ENCODE measurements at places on chromosomes 1 and 21.

DNA sequence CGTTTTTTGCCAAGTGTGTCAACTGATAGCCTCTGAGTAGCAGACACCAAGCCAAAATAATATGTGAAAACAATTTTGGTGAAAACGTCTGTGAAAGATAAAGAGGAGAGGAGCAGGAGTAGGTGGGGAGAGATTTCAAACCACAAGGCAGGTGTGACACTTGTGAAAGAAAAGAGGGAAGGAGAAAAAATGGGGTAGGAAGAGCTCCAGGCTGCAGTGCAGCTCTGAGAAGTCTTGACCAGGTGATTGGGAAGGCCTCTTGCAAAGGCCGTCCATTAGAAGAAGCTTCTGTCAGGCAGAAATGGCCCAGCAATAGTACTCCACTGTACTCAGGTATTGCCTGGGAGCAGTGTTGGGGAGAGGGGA, 10.6 kb upstream of the RAVER2 start:
- no peak for DNase-seq

DNA sequence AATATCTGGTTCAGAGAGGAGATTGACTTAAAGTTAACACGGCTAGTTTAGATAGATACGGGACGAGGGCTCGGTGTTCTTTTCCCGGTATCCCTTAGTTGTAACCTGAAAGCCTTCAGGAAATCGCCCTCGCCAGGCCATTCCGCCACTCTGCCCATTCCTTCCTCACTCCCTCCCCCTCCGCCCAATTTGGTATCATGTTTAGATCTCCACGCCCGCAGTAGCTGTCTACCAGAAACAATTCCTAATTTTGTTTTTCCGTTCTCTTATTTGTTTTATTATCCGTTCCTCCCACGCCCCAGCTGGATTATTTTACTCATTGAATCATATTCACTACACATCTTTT, 685 bp upstream of the VAMP4 start:
- DNase-seq = no peak

DNA sequence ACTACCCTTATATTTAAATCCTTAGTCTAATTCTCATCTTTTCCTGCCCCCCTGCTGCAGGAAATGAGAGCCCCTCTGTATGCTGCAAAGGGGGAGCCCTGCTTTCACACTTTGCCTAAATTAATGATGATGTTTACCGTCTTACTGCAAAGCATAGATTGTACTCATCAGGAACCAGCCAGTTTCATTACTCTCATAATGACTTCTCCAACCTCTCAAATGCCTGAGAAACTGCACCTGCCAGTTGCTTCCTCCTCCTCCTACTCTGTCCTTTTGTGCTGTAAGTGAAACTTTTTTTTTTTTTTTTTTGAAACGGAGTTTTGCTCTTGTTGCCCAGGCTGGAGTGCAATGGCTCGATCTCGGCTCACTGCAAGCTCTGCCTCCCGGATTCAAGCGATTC, 101.7 kb downstream of the ADSS2 start:
- no peak for DNase-seq

GRCh38 chr1:189774721-189775287, 702.9 kb downstream of the BRINP3 start:
- no peak for DNase-seq

DNA sequence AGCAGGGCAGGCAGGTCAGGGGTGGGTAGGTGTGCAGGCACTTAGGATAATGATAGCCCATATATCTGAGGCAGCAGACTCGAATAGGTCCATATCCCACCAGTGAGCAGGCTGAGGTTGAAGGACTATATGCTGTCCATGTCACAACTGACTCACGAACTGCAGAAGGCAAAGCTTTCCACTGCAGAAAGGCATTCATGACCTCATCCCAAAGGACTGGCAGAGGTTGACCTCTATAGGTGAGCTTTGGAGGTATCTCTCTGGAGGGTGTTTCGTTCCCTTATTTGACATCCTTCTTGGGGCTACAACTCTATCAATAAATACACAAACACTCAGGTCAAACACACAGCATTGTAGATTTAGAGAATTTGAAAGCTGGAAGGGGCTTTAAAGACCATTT, 42.8 kb upstream of the MARK1 start:
- DNase-seq = no peak

DNA sequence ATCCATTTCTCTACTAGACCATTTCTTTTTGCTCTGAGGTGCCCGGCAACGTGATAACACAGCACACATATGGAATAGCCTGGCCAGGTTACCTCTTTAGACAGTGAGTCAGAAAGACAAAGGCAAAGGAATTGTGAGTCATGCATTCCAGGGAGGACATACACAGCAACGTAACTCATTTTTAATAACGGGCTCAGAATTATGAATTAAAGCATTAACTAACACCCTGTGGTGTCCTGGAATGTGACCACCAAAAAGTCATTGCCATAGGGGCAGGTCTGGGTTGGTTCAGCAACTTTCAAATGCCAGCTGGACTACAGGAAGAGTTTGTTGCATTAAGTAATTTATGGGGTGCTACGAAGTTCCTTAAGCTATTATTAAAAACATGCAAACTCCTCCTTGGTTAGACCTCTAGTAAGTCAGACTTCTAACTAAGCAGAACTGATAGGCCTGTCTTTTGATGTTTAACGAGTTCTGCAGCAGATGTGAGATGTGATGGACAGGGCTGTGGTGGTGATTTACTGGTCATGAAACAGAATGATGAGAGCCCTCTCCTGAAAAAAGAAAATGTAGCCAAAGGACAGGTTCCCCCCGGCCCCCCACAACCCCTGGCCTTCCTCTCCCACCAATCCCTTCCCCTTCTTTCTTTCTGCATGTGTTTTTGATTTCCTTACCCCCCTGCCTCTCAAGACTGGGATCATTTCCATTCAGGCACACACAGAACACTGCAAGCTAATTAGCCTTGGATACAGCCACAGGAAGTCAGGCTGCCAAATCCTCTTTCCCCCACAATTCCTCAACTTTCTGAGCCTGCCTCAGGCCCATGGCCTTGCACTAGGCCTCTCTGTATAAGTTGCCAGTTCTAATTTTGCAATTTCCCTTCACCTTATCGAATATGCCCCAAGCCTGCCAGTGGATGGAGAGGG, 88.9 kb upstream of the HAO2 start:
- DNase-seq = no peak

- no peak for DNase-seq
Observed at GRCh38 chr1:5664906-5665875, 327.0 kb downstream of the NPHP4 start.

- DNase-seq = no peak
Observed at GRCh38 chr1:23897083-23897482, 16.1 kb downstream of the CNR2 start.

DNA sequence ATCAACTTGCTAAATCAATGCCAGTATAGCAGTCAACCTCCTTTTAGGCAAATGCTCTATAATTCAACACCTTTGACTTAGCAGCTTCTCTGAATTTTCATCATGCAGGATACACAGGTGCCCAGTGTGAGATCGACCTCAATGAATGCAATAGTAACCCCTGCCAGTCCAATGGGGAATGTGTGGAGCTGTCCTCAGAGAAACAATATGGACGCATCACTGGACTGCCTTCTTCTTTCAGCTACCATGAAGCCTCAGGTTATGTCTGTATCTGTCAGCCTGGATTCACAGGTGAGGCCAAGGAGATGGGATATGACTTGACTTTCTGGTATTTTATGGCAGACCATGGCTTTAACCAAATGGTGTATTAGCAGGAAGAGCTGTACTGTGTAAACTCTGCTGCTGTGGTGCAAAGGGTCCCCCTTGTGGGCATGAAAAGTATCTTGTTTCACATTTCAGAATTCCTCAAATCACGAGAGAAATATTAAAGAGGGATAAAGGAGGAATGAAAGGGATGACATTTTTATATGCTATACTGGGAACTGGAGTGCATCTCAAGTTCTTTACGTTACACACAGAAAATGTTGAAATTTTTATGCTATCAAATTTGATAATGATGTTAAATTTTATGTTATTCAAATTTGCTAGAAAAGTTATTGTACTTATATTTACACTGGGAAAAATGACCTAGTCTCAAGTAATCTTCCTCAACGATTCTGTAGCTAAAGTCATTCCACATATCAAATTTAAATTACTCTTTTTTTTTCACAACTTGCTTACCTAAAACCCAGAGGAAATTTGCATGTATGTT, 88.9 kb downstream of the CRB1 start:
- DNase-seq = no peak

- DNase-seq = no peak
Observed at GRCh38 chr1:168903237-168903830, 174.3 kb upstream of the DPT start.

GRCh38 chr1:229065613-229066012, 205.3 kb upstream of the RAB4A start:
- no peak for DNase-seq

- DNase-seq = no peak
Observed at GRCh38 chr1:7224081-7224534, 438.9 kb downstream of the CAMTA1 start.

GRCh38 chr1:17125756-17126237, 6.5 kb upstream of the PADI2 start:
- DNase-seq = peak; percentile 71

- no peak for DNase-seq
Observed at GRCh38 chr1:19466112-19466561, 19.2 kb downstream of the CAPZB start.

DNA sequence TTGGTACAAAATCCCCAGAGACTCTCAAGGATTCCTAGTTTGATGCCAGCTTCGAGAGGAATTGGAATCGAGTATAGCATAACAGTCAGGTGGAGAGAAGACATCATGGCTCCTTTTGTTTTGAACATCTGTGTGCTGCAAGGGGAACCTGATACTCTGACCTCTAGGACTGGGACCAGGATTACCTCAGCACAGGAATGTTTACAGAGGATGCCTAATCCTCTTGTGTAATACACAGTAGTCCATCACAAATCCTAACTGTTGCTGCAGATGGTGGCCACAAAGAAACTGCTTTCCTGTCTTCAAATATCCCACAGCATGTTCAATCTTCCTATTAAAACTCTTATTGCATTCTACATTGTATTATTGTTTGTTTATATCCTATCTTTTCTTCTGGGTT, 111.8 kb upstream of the PRMT6 start:
- DNase-seq = no peak

DNA sequence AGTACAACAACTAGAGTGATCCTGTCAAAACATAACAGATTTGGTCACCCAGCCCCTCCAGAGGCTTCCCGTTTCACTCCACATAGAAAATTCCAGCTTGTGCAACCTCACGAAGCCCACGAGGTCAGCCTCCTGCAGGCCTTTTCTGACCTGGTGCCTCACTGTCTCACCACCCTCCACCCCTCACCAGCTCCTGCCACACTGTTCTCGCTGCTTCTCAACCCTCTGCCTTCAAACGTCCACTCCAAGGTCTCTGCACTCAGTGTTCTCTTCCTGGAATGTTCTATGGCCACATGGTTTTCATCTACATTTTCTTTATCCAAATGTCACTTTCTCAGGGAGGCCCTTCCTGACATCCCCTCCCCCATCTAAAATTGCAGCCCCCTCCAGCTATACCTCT, 178.9 kb downstream of the DHRS3 start:
- DNase-seq = no peak

DNA sequence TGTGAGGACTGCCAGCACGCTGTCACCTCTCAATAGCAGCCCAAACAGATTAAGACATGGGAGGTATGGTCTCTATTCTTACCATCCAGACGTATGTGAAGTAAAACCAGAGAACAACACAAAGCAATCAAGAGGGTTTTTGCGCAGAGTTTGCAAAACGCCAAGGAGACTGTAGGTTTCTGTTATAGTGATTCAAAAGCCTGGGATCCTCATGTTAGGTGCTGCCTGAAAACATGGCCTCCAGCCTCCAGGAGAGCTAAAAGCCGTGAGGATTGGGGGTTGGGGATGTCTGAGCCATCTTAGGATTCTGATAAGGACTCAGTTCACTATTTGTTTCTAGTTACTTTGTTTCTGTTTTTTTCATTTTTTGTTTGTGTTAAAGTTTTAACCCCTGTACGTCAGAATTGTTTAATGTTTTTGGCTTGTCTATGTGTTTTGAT, 4.2 kb upstream of the CCT8 start:
- no peak for DNase-seq

DNA sequence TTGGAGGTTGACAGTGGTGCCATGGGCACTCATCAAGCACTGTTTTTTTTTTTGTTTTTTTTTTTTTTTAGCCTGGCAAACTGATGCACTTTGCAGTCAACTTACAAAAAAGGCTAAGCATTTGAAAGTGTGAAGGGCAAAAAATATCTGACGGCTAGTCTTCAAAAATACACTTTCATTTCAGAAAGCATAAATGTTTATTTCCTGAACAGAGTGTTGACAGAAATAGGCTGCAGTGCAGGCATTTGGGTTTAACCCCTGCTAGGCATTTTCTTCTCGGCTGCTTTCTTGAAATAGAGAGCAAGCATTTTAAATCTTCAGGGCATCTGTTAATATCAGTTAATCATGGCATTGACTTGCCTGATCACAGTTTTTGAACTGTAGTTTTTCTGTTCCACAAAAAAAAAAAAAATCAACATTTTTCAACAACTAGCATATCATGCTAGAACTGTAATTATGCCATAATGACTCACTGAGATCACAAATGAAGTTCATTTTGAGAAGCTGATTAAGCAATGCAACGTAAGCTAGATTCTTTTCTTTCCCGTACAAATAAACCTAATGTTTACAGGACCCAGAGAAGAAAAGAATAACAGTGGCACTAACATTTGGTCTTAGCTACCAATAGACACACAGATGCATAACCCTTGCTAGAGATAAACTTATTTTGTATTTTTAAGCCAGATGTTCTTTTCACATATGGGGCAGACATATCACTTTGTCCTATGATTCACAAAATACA, 100.4 kb upstream of the USH2A start:
- DNase-seq = no peak

DNA sequence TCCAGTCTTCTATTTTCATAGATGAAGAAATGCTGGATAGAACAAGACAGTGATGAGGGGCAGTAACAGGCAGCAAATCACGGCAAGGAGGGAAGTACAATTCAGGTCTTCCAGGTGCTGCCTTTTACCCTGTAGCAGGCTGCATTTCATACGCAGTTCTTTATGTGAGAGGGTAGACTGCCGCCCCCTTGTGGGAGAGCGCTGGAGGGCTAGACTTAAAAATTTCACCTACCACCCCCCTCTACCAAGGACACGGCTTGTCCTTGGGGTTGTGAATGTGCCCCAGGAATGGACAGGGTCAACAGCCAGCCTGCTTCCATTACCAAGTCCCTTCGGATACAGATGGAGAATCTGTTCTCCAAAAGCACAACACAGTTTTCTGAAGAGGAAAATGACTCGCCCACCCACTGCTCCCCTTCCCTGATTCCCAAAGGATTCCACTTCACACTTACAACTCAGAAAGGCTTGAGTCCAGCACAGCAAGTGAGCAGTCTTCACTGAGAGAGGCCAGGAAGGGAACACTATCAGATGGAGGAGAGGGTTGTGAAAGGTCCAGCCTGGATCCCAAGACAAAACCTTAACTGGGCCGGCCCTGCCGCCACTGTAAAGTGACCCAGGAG, 7.4 kb downstream of the WDR77 start:
- peak; percentile 64 for DNase-seq

Measured in T-cell (primary cell).